C1 segment of cervical spinal cord (tissue), 14 donors: ENCODE measurements at places on chromosomes 3 and 15.

GRCh38 chr15:70033529-70034140 lies 64.1 kb downstream of the TLE3 start:
- no peak for DNase-seq

- no peak for DNase-seq
These were observed 43.8 kb downstream of the TRAK1 start for GRCh38 chr3:42134867-42135464.

DNA sequence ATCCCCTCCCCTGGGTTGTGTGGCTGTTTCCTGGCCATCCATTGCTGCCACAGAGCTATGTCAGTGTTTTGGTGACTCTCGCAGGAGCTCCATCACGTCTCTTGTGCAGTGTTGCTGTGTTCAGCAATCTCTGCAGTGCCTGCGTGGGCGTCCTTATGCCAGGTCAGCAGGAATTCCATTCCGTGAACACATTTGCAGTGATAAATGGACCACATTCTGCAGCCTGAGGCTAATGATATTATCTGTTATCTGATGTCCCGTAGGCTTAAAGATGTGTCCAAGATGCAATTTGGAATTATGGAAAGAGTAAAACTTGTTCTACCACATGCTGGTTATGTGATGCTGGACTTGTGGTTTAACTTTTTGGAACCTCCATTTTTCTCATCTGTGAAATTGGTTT lies 25.5 kb upstream of the COL6A6 start:
- no peak for DNase-seq

DNA sequence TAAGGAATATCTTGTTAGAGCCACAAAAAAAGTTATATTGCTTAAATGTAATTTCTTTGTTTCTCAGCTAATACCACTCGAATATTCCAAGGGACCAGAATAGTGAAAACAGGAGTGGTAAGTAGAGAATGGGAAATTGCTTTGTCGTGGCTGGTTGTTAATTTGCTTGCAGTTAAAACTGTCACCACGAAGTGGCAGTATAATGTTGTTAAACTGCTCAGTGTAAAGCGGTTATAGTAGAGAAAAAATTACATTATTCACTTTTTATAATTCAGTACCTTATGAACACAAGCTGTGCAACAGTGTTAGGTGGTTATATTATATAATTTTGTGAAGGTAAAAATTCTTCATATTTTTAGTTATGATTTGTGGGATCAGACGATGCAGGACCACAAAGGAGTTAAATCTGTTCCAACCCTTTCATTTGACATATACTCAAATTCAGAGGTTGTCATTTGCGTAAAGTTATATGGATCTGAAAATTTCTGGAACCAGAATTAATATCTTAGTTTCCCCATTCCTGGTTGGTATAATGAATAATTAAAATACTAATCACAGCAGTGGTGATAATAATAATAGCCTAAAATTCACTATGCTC lies 171.8 kb downstream of the FEZF2 start:
- DNase-seq, result no peak

DNA sequence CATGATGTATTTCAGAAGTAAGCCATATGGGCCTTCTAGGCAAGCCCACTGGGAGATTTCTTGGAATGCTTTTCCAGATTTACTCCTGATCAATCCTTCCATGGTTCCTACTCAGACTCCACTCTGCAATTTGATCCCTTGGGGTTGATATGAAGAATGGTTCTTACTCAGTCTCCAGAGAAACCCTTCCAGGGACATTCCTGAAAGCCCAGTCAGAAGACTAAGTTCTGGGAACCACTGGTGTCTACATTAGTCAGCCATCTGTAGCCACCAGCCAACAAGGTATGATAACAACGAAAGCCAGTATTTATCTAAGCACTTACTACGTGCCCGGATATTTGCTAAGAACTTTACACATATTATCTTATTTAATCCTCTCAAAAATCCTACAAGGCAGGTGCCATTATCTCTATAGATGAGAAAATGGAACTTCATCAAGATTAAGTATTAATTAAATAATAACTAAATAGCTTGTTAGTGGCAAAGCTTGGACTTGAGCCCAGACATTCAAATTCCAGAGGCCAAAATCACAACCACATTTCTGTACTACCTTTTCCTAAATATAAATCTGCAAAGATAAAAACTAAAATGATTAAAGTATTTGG lies 32.7 kb downstream of the ZNF385D start:
- DNase-seq, result no peak

DNA sequence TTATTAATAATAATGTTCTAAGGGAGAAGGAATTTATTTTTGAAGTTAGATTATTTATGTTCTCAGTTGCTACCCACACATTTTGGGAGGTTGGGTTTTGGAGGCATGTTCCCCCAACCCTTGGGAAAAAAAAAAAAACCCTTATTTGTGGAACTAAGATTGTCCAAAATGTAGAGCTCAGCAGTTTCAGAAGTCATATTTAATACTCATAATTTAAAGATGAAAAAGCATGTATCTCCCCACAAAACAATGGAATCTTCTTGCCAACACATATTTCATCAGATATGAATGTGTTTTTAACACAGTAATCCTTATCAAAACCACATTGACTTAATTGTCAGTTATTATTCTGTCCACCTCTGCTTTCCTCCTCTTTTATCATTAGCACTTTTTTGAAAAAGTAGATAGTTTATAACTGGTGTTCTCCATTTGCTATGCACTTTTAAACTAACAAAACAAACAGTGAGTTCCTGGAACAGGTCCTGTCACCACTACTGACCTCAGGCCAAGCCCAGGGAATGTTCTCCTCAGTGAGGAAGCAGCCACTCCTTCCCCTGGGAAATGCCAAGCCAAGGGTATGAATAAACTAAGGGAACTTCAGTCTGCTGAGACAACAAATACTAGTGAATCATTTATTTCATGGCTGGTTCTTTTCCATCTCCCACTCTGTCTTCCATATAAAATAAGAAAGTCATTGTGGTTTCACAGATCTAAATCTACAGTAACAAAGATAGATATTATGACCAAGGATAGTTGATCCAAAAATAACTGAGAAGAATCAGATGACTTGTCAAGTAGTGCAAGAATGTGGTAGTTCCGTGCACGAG lies 414.4 kb upstream of the ALCAM start:
- DNase-seq, result no peak

GRCh38 chr3:25257026-25257425 lies 171.0 kb upstream of the RARB start:
- DNase-seq, result no peak

DNA sequence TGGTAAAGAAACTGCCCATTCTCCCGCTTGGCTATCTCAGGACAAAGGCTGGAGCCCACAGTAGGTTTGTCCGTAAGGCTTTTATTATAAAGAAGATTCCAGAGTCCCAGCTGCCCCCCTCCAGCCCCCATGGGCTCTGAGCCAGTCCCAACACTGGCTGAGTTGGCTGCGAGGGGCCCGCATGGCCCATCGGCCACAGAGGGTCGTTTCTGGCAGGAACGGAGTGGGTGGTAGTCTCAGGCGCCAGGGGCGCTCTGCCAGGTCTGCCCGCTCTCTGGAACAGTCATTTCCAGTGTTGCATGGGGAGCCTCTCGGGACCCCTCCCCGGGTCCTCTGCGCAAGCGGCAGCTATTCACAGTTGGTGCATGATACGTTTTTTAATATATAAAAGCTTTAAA lies 12.2 kb downstream of the H1-8 start:
- no peak for DNase-seq

DNA sequence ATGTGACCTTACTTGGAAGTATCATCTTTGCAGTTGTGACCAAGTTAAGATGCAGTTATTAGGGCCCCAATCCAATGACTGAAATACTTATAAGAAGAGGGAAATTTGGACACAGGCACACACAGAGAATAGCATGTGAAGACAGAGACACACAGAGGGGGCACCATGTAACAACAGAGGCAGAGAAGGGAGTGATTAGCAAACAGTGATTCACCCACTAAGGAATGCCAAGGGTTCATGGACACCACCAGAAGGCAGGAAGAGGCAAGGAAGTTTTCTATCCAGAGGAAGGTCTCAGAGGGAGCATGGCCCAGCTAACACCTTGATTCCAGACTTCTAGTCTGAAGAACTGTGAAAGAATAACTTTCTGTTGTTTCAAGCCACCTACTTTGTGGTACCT lies 25.0 kb downstream of the SIDT1 start:
- no peak for DNase-seq

DNA sequence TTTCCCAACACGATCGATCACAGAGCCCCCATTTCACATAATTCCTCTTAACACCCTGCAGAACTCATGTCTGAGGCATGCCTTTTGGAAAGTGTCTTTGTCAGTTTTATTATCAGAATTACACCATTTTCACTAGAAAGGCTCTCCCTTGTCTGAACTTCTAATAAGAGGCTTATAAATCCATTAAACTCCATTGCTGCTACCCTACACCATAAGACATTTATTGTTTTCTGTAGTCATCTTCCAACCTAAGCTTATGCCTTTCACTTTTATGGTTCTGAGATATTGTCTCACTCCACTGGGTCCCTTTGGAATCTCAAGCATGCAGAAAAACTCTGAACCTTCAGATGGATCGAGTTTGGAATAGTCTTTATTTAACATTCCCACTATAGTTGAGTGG lies 50.2 kb upstream of the TPM1 start:
- DNase-seq, result no peak

- no peak for DNase-seq
These were observed 136.1 kb upstream of the LIPC start for GRCh38 chr15:58295637-58296215.

DNA sequence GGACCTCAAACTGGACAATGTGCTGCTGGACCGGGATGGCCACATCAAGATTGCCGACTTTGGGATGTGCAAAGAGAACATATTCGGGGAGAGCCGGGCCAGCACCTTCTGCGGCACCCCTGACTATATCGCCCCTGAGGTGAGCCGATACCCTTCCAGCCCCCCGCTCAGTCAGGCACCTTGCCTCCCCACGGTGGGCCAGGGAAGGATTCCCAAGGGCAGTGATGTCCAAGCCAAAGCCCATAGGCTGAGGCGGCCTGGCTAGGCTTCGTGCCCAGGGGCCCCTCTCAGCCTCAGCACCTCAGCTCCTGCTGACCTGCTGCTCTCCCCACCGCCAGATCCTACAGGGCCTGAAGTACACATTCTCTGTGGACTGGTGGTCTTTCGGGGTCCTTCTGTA lies 27.7 kb downstream of the PRKCD start:
- no peak for DNase-seq

GRCh38 chr3:152480282-152480953 lies 211.7 kb downstream of the MBNL1 start:
- DNase-seq, result no peak

DNA sequence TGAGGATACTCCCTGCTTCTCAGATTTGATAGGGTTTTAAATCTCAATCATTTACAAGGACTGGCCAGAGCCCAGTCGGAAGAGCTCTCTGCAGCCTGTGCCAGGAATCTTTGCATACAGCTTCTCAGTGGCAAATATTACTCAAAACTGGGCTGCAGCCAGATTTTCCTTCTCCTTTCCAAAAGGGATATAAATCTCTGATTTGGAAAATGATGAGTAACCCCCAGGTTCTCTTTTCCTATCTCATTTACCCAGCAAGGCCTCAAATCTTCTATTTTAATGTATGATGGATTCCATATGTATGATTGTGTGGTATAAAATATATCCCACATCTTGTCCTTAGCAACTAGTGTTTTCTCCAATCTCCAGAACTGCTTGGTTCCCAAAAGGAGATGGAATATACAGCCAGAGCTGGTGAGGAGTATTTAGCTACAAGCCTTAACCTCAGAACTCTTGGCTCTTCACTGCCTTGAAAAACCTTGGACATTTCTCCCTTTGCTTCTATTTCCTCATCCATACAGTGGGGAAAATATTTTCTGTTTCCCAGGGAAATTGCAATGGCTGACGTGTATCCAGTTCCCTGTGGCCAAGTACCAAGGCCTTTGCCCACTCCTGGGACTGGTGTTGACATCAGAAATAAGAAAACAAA lies 114.4 kb downstream of the ATG7 start:
- DNase-seq, result no peak

DNA sequence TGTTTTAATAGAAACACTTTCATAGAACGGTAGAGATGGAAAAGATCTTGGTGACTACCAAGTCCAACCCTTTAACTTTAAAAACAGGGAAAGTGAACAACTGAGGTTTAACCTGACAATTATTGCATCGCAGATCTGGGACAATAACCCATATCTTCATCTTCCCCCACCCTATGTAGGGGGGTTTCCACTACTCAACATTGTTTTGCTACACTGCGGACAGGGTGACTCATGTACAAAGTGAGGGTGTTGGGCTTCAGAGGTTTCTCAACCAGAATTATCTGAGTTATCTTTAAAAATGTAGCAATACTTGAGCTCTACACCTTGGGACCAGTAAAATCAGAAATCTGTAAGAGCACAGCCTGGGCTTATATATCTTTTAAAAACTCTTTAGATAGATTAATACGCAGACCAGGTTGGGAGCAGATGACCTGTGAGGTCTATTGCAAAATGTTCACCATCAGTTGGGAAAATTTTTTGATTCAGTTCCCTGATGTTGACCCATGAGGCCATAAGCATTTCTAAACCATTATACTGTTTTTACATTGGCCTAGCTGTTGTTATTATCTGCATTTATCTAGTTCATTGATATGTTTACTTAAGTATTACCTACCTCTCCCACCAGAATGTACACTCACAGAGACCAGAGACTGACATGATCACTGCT lies 103.6 kb upstream of the ICE2 start:
- no peak for DNase-seq

DNA sequence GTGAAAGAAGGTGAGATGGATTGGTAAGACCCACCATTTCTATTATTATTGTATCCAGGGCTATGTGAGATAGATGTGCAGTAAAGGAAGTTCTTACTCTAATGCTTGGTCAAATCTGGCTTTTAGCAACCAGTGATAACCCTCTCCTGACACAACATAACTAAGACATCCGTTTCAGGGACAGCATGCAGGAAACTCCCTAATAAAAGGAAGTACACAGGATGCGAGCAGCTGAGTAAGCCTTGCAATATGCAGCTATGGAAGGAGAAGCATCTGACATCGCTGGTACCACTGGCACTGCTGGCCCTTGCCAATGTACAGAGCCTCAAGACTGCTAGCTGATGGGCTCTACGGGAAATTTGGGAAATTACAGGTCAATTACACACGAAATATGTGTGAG lies 662.3 kb downstream of the NR2F2 start:
- no peak for DNase-seq

- no peak for DNase-seq
These were observed 17.6 kb downstream of the TRIM42 start for GRCh38 chr3:140695361-140696061.

DNA sequence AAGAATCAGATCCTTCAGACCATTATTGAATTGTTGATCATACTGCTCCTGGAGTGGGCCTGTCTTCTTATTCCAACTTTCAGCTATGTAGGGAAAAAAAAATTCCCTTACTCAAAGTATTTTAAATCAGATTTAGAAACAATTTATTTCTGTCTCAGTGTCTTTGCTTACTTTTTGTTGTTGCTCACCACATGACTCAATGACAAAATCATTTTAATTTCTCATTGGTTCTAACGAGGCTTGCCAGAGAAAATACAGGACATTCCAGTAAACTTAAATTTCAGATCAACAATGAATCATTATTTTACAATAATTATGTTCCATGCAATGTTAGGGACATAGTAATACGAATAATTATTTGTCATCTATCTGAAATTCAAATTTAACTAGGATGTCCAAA lies 748.5 kb upstream of the CBLB start:
- no peak for DNase-seq
